Left lobe of liver (tissue), 2 donors: ENCODE measurements at places on chromosomes 4 and X. TPM values are rescaled to one million over a fixed set of nuclear protein-coding genes. Genes with fewer than 3 reads are reported as not detected.
A peak's percentile ranks its signal among the peaks of the same experiment; 100 is the strongest.

DNA sequence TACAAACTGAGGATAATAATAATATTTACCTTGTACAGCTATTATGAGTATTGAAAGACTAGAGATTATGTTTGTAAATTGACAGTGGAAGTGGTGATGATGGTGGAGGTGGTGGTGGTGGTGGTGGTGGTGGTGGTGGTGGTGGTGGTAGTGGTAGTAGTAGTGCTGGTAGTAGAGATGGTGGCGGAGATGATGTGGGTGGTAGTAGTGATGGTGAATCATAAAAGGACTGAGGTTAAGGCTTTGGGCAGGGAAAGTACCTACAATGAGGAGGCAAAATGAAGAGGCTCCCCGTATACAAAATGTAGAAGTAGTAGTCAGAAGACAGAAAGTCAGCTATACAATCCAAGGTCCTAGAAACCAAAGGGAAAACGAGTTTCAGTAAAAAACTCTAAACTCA lies 214.1 kb downstream of the BCOR start:
- DNase-seq, result no peak

Gene ATP1B4
- total RNA-seq, result not detected

Gene RIPPLY1
- 0.75 TPM for total RNA-seq

DNA sequence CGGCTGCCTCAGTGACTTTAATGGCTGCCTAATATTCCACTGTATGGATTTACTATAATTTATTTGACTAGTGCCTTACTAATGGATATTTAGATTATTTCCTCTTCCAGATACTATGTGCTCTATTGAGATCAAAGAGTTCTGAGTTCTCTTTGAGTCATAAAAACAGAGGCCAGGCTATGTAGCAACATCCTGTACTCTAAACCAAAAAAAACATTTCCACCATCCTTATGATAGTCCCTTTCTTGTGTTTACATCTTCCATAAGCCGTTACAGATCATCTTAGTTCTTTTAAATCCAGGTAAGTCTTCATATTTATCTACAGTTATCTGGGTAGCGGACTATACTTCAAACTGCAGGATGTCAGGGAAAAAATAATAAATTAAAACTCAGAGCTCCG lies 56.6 kb upstream of the TMEM184C start:
- no peak for DNase-seq

Gene IQCM
- total RNA-seq, result not detected

DNA sequence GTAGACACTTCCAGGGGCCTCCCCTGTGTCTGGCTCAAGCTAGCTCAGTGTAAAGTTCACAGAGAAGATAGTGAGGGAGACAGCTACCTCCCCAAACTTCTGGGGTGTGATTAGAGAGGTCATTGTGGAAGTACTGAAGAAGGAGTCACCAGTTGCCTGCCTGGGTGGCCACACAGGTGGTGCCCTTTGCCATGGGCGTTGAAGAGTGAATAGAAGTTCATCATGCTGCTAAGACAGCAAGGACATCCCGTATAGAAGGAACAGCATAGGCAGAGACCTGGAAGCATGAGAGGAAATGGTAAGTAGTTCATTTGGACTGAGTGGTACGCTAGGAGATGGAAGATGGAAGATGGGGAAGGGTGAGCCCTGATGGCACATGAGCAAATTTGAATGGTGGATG lies 110.1 kb downstream of the PJA1 start:
- no peak for DNase-seq

Gene RTL9
- 0.08 TPM for total RNA-seq

Gene UGT2A3
- 16.6 TPM for total RNA-seq

DNA sequence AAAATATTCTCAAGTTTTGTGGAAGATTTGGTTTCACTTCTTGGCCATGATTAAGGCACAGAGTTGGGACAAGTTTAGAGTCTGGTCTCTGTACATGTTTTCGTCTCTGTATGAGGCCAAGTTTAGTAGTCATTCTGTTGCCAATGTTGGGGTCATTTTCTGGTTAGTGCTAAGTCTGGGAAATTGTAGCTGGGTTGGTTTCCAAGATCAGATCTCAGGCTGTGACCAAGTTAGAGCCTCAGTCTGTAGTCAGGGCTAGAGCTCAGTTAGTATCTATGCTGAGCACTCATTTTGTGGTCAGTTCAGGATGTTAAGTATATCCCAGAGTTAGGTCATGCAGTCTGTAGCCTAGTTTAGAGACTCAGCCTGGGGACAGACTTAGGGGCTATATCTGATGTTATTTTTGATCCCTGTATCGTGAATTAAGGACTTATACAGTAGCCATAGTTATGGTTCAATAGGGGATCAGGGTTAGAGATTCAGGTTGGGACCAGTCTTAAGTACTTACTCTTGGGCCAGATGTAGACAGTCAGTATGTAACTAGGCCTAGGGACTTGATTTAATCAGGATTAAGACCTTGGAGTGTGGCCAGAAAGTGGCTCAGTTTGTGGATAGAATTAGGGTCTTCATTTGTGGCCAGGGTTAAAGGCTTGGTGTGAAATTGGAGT lies 6.6 kb upstream of the ENOX2 start:
- DNase-seq, result no peak

- no peak for DNase-seq
Observed at GRCh38 chr4:2320152-2320551, 58.2 kb upstream of the MXD4 start.

DNA sequence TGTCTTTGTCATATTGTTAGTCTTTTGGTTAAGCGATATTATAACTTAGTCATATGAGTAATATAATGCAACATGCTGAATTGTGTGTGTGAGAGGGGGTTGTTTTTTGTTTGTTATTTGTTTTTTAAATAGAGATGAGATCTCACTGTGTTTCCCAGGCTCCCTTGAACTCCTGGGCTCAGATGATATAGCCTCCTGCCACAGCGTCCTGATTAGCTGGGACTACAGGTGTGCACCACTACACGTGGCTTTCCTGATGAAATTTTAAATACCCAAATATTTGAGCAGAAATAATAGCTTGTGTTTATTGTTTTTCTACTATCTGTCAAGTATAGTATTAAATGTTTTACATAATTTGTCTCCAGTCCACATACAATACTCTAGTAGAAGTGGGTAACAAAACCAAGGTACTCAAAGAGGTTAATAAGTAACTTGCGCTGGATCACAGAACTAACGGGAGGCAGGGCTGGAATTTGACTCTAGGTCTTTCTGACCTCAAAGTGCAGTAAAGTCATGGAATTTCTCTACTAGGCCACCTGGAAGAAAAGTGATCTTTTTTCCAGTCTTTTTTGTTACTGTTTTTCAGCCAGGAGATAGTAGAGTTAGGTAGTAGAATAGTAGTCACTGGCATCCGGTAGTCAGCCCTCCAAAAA lies 47.8 kb downstream of the CLCN3 start:
- peak; percentile 61 for DNase-seq

GRCh38 chrX:107684956-107685385 lies 56.7 kb downstream of the PRPS1 start:
- peak; percentile 51 for DNase-seq

Gene CD40LG
- 0.15 TPM for total RNA-seq

- no peak for DNase-seq
Observed at GRCh38 chr4:169987327-169988228, 38.6 kb downstream of the MFAP3L start.

DNA sequence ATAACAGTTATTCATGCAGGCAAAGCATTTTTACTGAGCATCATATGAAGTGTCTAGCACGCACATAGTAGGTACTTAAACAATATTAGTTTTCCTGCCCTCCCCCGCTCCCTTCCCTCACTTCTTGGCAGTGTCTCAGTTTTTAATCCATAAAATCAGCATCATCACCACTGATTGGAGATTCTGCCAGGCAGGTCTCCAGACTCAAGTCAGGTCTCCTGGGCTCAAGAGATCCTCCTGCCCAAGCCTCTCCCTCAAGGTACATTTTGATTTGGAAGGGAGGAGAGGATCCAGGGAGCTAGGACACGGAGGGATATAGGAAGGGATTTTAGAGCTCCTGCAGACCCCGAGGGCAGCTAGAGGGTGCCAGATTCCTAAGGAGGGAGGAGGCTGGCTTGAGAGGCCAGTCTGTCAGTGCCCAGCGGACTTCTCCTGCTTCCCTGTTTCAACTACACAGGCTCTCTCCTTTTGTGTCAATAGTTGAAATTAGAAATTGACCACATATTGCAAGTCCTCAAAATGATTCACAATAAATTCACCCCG lies 4.4 kb upstream of the FAT1 start:
- DNase-seq, result no peak

Gene RHOXF2
- total RNA-seq, result not detected

DNA sequence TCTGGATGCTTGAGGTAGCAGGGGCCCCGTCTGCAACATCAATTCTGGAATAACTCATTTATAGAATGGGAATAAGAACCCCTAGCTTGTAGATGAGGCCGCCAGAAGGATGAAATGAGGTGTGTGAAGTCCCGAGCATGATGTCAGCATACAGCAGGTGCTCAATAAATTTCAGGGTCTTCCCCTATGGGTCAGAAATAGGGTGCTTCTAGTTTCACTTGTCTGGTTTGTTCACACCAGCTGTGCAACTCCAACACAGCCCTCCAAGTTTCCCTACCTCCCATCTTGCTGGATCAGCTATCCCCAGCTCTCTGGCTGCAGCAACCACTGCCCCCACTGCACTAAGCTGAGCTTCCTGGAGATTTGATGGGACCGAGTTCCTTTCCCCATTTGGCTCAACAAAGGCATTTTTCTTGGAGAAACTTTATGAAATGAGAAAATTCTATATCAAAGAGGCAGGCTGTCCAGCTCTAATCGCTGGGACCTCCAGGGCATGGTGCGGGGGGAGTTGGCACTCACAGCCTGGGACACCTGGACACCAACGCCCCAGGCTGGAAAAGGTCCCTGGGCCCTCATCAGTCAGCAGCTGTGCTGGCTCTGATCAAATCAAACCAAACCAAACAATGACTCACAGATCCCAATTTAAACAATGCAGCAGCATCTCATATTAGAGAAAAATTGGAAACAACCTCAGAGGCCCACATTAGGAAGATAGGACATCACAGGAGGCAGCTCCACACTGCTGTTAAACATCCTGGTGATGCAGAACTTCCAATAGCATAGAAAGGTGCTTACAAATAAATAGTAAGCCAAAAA lies 13.3 kb downstream of the SLC2A9 start:
- no peak for DNase-seq

Gene TMEM192
- total RNA-seq, result 26.5 TPM

GRCh38 chrX:13190051-13190450 lies 129.8 kb downstream of the ATXN3L start:
- no peak for DNase-seq

Gene SLC9B1
- total RNA-seq, result 0.18 TPM

DNA sequence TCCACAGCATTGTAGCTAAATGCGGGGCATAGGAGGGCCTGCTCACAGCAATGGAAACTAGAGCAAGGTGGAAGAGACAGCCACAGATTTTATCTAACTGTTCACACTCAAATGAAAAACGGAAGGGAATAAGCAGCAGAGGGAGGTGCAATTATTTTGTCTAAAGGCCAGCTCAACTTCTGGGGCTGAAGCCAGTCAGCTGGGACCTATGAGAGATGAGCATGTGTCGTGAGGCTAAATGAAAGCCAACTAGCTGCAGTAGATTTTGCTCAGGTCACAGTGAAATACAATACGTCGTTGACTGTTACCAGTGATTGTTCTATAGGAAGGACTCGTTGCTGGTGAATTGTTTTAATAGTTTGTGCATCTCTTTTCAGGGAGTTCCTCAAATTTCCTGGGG lies 26.4 kb upstream of the FGFBP2 start:
- DNase-seq, result no peak

DNA sequence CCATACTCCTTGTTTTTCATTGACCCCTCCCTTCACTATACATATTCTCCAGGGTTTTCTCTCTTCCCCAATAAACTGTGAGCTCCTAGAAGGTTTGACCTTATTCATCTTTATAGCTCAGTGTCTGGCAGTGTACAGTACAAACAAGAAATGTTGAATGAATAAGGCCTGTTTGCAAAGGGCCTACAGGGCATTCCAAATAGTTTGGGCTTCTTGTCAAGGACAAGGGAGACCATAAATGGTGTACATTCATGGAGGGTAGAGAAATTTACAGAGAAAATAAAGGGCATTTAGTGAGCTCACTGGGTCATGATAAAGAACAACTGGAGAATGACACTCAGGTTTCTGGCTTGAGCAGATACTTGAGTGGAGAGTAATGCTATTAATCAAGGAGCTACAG lies 47.5 kb upstream of the EIF1AX start:
- DNase-seq, result no peak

GRCh38 chrX:43963726-43964125 lies 9.5 kb downstream of the NDP start:
- DNase-seq, result no peak

DNA sequence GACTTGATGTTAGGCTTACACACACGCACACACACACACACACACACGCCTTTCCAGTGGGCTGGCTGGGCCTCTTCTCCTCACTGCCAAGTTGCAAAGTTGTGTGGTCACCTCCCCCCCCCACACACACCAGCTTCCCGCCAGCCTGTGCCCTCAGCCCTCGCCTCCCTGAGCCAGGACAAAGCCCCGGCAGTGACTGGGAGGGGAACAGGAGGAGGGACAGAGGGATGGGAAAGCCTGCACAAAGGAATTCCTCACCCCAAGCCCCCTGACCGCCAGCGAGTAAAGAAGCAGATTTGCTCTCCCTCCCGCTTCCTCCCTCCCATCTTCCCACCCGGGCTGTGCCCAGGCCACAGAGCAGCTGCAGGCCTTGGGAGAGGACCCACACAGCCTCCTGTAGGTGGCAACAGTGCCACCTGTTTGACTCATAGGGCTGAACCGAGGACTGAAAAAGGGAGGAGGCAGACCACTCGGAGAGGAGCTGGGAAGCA lies at the start of gene GDPD2:
GDPD2 (plus strand) TSS at position 464 of the 491 bp plus-strand sequence. CDS start 1,671 bp downstream, outside the sequence.
- no peak for DNase-seq

GRCh38 chr4:89363786-89364185 lies 56.2 kb upstream of the GPRIN3 start:
- DNase-seq, result no peak

DNA sequence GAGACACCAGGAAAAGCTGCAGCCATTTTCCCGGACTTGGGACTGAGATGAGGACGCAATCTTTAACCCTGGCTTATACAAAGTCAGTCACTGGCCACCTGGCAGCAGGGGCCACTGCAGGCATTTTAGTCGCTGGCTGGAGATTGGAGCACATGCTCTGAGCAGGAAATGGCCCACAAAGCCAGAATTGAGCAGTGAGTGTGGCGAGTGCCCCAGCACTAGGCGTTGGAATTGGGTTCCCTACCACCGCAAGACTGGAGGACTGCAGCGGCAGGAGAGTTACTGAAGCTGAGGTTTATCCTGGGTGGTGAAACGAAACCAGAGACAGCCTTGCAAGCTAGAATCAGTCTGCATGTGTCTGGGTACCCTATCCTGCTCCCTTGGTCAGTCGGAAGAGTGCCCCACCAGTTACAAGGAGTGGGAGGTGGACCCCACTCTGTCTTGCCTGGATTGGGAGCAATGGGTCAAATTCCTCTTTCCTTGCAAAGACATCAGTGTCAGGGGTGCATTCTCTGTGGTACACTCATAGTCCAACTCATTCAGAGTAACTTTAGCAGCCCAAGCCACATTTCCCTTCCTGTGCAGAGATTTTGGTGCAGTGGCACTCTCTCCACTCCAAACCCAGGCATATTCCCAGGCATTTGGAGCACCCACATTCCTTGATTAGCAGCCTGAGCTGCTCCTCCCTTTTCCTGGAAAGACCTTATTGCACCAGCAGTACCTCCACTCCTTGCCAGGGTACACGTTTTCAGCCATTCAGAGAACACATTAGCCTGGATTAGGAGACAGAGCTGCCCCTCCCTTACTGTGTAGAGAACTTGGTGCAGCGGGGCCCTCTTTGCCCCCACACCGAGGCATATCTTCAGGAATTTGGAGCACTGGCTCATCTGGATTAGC lies 36.7 kb upstream of the PLK4 start:
- DNase-seq, result no peak

- no peak for DNase-seq
Observed at GRCh38 chr4:134518574-134519217, 317.1 kb upstream of the PABPC4L start.

- DNase-seq, result no peak
Observed at GRCh38 chrX:111410590-111411078, 1.4 kb downstream of the DCX start.

Gene C4orf33
- total RNA-seq, result 4.0 TPM
